ENCODE measurements at places on chromosomes 7 and 10.

- DNase-seq = no peak
Observed at GRCh38 chr7:23422909-23423308, 47.4 kb downstream of the IGF2BP3 start.

- no peak for DNase-seq
Observed at GRCh38 chr7:95095966-95096540, 188.7 kb downstream of the PPP1R9A start.

DNA sequence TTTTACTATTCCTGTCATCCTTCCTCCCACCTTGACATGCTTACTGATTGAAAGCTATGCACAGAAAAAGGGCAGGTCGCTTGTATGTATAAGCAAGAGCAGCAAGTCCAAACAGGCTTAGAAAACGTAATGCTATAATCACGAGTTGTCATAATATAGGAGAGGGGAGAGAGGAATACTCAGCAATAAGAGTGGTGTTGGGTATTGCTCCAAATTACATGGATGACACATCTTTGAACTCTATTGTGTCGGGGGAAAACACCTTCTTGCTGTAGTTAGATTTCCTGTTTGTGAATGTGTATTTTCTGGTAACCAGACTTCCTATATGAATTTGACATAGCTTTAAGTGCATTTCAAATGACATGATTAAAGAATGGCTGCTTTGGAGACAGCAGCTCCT is 7.5 kb downstream of the MET start:
- DNase-seq = no peak

GRCh38 chr10:30510184-30510931 is 76.4 kb downstream of the MAP3K8 start:
- no peak for DNase-seq

GRCh38 chr10:132359305-132360040 is 27.5 kb downstream of the LRRC27 start:
- no peak for DNase-seq

GRCh38 chr10:122673269-122673668 is 26.4 kb downstream of the C10orf120 start:
- no peak for DNase-seq

DNA sequence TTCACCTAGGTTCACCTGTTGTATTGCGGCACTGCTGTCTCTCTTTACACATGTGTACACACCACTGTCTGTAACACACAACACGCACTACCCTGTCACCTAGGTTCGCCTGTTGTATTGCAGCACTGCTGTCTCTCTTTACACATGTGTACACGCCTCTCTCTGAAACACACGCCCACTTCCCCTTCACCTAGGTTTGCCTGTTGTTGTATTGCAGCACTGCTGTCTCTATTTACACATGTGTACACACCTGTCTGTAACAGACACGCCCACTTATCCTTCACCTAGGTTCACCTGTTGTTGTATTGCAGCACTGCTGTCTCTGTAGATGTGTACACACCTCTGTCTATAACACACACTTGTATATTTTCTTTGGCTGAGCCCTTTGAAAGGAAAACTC is 51.5 kb downstream of the WDR37 start:
- DNase-seq = no peak

GRCh38 chr7:12866207-12866606 is 178.8 kb downstream of the ARL4A start:
- DNase-seq = no peak

GRCh38 chr7:11524476-11525397 is 307.3 kb downstream of the THSD7A start:
- no peak for DNase-seq

DNA sequence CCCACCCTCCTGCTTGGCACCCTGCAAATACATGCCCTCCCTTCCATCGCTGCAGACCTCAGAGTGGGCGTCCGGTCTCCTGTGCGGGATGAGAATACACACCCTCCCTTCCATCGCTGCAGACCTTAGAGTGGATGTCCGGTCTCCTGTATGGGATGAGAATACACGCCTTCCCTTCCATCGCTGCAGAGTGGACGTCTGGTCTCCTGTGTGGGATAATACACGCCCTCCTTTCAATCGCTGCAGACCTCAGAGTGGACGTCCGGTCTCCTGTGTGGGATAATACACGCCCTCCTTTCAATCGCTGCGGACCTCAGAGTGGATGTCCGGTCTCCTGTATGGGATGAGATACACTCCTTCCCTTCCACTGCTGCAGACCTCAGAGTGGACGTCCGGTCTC is 128.1 kb downstream of the VIPR2 start:
- DNase-seq = no peak

- no peak for DNase-seq
Observed at GRCh38 chr7:104793066-104793465, 220.9 kb upstream of the KMT2E start.

DNA sequence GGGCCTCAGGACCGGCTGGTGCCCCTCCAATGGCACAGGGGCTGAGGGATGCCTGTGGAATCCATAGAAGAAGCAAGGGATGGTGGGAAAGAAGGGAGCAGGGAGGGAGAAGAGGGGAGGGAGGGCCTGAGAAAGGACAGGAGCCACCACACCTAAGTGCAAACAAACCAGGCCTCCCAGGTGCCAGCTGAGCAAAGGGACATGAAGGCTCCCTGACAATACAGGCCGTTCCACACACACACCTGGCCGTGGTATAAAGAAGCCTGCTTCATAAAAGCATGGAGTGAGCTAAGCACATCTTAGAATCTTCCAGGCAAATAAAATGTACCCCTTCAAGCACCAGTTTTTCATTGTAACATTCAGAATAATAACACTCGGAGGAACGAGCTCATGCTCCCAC is 54.0 kb downstream of the OAT start:
- no peak for DNase-seq

DNA sequence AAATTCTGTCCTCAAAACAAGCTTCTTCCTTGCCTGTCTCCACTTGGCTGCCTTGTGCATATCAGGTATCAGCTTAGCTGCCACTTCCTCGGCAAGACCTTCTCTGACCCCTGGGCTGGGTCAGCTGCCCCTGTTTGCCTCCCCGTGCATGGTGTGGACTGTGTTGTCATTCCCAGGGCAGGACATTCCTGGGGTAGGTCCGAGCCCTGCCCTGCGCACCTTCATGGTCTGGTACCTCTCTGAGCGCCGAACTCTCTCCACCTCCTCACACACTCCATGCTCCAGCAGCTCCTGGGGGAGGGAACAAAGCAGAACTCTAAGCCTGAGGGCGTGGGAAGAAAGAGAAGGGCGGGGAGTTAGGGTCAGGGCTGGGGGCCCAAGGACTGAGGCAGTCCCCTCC is 3.8 kb downstream of the POLM start:
- DNase-seq = no peak

GRCh38 chr7:103593691-103594090 is 147.7 kb upstream of the SLC26A5 start:
- DNase-seq = no peak

DNA sequence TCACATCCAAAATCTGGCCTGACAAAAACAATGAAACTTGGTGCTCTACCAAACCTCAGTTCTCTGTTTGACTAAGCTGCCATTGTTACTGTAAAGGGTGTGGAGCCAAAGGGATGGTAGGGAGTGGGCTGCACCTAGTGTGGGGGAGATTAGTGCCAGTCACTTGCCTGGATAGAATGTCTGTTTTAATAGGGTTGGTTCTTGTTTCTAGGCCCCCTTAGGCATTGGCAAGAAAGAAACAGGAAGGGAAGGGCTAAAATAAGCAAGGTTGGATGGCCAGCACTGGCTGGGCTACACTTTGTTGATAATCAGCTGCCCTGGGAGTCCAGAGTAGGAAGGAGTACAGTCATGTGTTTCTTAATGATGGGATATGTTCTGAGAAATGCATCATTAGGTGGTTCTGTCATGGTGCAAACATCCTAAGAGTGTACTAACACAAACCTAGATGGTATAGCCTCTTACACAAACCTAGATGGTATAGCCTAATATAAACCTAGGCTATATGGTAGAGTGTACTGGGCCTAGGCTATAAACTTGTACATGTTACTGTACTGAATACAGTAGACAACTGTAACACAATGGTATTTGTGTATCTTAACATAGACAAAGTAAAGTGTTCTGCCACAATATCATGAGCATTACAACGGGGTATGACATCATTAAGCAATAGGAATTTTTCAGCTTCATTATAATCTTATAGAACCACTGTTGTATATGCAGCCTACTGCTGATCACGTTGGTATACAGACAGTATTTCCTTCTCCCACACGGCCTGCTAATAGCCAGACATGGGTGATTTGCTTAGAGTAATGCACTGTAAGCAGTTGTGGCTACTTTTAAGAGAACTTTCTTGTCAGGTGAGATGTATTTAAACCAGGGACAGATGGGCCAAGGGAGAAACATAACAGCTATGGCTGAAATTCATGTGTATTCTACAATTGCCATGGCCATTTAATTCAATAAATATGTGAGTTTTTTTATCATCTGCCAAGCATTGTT is 15.4 kb downstream of the BBIP1 start:
- DNase-seq = no peak

DNA sequence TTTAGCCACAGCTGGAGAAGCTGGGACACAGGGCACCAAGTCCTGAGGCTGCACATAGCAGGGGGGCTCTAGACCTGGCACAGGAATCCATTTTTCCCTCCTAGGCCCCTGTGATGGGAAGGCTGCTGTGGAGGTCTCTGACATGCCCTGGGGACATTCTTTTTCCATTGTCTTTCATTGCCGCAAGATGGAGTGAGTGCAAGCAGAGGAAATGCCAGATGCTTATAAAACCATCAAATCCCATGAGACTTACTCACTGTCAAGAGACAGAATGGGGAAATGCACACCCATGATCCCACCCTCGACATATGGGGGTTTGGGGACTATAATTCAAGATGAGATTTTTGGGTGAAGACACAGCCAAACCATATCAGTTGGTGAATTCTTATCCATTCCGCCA is 94.7 kb upstream of the FERD3L start:
- DNase-seq = no peak

DNA sequence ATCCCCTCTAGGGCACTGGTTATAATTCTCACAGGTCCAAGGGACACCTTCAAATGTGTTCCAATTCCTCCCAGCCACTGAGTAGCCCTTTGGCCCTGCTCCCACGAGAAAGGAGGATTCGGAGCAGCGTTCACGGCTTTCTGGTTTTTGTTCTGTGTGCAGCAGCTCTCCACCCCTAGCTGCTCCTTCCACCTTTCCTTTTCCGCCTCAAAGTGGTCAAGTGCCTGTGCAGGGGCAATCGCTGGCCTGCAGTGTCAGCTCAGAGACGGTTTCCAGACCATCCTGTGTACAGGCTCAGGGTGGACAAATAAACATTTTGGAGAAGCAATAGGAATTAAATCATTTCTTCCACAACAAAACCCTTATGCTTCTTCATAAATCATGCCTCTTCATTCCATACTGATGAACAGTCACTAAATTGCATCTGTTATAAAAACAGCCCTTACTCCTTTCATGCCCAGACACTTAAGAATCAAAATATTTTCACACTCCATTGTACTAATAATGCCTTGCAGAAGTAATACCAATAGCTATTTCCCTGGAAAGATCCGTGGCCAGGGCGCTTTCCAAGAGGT is 1.1 kb downstream of the KIAA1549 start:
- no peak for DNase-seq

- no peak for DNase-seq
Observed at GRCh38 chr10:44951576-44952226, 7.9 kb upstream of the RASSF4 start.

GRCh38 chr10:44673245-44673983 is 237.7 kb upstream of the TMEM72 start:
- no peak for DNase-seq

DNA sequence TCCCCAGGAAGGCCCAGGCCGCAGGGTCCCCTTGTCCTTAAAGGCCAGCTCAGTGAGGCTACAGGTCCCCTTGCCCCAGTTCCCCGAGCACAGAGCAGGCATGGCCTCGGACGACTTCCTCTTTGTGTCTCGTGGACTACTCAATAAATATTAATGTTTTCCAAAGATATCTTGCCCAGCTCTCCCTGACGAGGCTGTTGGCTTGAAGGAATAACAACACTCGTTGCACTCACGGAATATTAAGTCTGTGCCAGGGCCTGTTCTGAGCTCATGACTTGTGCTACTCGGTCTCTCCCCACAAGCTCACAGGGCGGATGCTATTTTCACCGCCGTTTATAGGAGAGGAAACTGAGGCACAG is 68.2 kb downstream of the CUX1 start:
- DNase-seq = no peak

GRCh38 chr7:133940368-133940767 is 186.8 kb upstream of the LRGUK start:
- DNase-seq = no peak

GRCh38 chr10:121949049-121949448 is 21.2 kb upstream of the ATE1 start:
- DNase-seq = no peak

DNA sequence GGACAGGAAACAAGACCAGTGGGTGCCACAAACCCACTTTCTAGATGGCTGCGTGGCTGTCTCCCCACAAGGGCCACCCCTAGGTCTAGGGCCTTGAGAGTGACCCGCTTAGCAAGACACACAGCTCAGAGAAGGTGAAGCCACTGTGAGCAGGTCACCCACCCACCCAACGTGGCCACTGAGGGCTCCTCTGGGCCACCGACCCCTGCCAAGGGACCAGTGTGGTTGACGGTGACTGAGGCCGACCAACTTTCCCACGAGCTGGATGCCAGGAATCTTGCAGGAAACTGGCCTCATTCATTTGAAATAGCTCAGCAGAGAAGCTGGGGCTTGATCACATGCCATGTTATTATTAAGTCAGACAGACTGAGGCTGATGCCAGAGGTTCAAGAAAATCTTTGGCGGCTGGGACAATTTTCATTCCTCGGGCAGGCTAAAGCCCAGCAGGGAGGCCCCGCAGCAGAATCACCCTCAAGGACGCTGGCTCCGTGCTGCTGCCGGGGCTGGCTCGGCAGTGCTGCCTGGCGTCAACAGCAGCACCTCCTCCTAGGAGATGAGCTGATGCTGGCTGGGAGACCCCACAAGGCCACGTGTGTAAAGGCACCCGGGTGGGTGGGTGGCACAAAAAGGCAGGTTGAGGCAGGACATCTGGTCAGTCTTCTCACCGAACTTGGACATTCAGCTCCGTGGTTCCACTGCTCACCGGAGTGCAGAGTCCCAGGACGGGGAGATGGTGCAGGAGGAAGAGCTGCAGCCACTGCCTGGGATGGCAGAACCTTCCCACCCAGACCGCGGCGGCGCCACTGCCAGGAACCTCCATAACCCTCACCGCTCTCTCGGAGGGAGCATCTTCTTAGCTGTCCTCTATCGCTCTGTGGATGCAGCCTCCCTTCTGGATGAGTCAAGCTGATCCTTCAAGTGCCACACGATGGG is 57.8 kb downstream of the ZRANB1 start:
- no peak for DNase-seq
